Spinal cord (tissue), 10 donors: ENCODE measurements at places on chromosomes 11 and 22. TPM values are rescaled to one million over a fixed set of nuclear protein-coding genes. Genes with fewer than 3 reads are reported as not detected.
A peak's percentile ranks its signal among the peaks of the same experiment; 100 is the strongest.

DNA sequence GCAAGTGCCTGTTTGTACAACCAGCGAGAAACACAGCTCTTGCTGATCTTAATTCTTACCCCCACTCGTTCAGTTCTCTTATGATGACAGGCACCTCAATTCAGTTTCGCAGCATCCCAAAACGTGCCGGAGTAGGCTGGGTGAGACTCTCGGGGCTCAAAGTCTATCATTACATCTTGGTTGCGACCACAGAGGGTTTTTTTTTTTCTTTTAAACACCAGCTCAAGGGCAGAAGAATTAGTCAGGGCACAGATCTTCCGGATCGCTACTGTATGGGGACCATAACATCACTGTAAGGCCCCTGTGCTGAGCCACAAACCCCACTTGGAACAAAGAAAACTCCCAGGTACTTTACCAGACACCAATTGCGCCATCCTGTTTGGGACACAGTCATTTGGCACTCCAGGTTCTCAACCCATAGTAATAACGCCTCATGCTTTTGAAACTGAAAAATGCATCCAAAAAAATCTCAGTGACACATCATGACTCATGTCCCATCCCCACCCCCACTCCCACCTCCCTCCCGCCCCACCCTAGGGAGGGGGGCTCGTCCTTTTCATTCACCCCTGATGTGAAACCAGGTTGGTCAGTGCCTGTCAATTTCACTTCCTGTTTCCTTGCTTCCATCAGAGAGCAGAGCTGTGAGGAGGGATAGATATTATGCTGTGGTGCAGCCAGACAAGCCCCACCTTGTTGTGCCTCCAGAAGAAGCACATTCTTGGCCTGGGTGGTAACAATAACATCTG, 41.0 kb upstream of the CD5 start:
- DNase-seq = no peak

DNA sequence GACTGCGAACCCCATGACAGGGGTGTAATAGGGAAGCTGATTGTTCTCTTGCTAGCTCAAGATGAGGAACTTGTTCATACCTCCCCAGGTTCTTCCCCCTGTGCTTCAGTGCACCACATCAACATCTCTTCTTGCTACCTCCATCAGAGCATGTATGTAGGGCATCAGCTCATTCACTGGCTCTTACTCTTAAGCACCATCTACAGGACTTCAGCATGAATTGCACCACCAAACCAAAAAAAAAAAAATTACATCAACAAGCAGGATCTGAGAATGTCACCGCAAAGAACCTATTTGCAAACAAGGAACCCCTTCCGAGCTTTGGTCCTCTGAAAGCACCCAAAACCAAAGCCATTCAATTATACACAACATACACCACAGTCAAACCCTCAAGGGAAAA, 2226.5 kb upstream of the RAG2 start:
- DNase-seq = no peak

DNA sequence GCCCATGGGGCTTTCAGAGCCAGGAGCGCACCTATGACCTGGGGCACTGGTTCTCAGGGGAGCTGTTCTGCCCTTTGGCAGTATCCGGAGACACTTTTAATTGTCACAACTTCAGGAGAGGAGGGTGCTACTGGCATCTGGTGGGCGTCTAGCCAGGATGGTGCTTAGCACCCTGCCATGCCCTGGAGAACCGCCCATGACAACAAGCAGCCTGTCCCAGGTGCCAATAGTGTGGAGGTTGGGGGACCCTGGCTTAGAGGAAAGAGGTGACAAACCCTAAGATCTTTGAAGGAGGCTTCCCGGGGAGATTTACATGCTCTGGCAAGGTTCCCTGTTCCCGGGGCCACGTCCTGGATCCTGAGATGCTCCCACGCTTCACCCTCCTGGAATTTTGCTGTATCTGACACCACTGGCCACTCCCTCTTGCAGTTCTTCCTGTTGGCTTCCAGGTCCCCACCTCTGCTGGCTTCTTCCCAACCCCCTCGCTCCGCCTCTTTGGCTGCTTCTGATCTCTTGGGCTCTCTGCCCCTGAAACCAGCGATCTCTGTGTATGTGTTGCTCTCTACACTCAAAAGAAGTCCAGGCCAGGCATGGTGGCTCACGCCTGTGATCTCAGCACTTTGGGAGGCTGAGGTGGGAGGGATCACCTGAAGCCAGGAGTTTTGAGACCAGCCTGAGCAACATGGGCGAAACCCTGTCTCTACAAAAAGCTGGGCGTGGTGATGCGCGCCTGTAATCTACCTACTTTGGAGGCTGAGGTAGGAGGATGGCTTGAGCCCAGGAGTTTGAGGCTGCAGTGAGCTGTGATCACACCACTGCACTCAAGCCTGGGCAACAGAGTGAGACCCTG, 31.1 kb downstream of the FADS3 start:
- no peak for DNase-seq

DNA sequence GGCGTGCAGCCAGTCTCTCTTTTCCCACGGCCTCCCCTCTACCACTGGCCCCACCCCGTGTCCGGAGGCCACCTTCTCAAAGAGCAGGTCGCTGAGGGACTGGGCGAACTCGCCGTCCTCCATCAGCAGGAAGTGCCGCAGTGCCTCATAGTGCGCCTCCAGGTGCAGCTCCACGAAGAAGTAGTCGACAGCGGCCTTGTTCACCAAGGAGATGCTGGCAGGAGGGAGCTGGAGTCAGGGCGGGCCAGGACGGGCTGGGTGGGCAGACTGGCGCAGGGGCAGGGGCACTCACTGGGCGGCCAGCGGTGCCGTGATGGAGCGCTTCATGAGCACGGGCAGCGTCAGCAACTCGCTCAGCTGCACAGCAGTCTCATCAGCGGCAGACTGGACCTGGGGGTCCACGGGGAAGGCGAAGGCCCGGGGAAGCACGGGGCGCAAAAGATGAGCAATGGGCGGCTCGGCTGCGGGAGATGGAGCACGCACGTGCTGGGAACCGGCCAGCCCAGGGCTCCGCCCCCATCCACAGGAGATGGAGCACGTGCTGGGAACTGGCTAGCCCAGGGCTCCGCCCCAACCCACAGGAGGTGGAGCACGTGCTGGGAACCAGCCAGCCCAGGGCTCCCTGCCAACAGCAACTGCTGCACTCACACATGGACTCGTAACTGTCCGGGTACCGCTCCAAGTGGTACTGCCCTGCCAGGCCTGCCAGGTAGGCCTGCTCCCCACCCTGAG, 18.4 kb downstream of the SELENOO start:
- peak; percentile 74 for DNase-seq

- DNase-seq = no peak
These were observed 80.8 kb downstream of the FBLN1 start for GRCh38 chr22:45583504-45583903.

DNA sequence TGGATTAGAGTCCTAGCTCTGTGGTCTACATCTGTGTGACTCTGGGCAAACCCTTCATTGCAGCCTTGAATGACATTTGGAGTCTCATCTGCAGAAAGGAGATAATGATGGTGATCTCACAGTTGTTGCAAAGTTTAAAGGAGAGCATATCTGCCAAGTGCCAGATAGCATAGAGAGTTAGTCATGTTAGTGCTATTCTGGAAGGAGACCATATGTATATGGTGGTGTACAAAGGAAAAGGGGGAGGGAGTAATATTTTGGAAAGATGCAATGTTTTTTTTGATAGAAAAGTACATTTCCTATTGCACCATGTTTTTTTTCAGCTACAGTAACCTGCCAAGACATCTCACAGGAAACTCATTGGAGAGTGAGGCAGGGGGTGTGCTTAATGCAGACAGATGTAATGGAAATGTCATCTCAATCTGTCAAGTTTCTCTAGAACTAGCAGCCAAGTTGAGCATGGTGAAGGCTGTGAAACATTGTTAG, 92.1 kb upstream of the NARS2 start:
- peak; percentile 58 for DNase-seq

- no peak for DNase-seq
These were observed 125.7 kb downstream of the TENM4 start for GRCh38 chr11:79314906-79315689.

- no peak for DNase-seq
These were observed 4.4 kb downstream of the NAGA start for GRCh38 chr22:42066126-42066761.

GRCh38 chr11:24267014-24267413, 229.8 kb upstream of the LUZP2 start:
- DNase-seq = no peak

DNA sequence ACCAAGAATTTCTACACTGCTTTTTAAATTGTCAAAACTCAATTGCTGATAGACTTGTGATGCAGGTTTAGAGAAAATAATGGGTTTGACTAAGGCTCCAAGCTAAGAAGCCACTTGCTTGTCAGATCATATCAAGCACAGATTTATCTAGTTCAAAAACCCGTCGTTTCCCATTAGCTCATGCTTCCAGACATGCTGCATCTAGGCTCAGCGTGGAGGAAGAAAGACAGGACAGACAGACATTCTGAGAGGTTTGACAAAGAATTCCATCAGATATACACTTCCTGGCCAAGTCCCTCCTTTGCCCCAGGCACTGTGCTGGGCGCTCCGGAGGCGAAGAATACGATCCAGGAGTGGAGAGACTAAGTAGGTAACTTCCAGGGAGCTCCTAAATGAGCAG, 76.8 kb downstream of the KCNC1 start:
- no peak for DNase-seq

DNA sequence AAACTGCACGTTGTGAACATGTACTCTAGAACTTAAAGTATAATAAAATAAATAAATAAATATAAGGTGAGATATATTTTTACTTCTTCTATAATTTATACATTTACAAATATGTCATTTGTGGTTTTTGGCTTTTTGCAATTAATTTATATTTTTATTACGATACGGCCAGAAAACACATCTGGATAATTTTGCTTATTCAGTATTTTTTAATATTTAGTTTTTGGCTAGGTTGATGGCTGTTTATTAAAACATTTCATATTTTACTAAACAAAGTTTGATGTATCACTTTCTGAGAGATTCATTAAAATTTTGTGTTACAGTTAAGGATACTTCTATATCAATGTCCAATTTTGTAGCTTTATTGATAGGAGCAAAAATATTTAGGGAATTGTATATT, 15.7 kb upstream of the TYR start:
- DNase-seq = no peak

DNA sequence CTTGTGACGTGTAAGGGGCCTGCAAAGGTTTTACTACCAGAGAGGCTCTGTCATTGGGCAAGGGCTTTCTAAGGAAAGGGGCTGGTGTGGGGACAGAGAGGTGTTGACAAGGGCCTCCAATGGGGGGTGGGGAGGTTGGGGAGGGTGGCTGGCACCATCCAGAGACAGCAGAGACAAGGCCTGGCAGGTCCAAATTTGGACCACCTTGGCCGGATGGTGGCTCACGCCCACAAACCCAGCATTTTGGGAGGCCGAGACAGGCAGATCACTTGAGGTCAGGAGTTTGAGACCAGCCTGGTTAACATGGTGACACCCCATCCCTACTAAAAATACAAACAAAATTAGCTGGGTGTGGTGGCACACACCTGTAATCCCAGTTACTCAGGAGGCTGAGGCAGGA, 2.2 kb upstream of the CHRM4 start:
- no peak for DNase-seq

DNA sequence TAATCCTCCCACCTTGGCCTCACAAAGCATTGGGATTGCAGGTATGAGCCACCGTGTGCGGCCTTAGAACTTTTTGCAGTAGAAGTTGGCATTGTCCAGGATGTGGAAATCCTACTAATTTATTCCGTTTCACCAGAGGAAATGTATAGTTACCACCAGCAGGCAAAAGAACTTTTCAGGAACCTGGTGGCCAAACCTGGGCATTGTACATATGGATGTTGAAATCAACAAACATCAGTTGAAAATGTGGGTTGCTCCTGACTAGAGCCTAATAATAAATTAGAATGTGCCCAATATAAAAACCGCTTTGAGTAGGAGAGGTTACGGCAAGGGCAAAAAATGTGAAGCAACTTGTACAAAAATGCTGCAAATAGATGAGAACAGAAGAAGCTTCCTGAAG, 40.7 kb upstream of the XBP1 start:
- DNase-seq = no peak

DNA sequence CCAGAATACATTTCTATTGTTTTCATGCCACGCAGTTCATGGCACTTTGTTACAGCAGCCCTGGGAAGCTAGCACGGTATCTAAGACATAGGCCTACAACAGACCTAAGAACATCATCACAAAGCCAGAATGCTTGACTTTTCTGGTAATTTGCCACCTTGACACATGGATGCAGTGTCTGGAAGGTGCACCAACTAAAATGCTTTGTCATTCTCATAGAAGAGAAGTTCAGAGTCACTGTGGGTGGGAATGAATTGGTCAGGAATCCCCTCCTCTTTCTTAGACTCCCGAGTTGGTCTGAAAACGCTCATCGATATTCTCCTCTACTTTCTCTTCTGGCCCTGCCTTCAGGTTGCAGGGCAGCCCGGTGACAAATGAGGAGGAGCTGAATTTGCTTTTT, 121.5 kb downstream of the COMMD9 start:
- no peak for DNase-seq

GRCh38 chr22:36277482-36278291, 24.8 kb downstream of the APOL1 start:
- peak; percentile 74 for DNase-seq

Gene GAL3ST3
- 4.5 TPM for total RNA-seq

Gene OR52H1
- 0.55 TPM for total RNA-seq

Gene TCP11L1
- 33.4 TPM for total RNA-seq

Gene RTCB
- total RNA-seq = 78.0 TPM

Gene JAM3
- 221 TPM for total RNA-seq

Gene MS4A4A
- 9.0 TPM for total RNA-seq

Gene WNT7B
- total RNA-seq = 5.0 TPM

Gene RIC3
- 56.1 TPM for total RNA-seq

Gene KBTBD4
- total RNA-seq = 22.3 TPM

Gene IGF2
- 132 TPM for total RNA-seq
